Hindlimb muscle (tissue), 1 donor: ENCODE measurements at places on chromosomes 5 and 9.

DNA sequence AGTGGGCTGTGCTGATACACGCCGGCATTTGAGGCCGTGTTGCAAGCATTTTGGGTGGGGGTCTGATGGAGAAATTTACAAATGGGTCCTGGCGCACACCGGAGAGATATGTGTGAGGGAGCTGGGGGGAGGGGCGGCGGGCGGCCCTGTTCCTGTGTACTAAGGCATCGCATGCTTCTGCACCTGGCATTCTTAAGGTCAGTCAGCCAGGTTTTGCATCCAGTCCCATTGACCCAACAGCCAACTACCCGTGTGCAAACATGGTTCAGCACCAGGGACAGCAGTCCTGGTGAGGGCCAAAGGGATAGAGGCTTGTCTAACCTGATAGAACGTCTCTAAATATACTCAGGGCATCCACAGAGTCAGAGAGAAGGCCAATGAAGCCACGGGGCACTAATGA, 839 bp downstream of the GABRG2 start:
- peak; percentile 56 for DNase-seq

- DNase-seq, result no peak
Measured at GRCh38 chr5:131824631-131825030, 27.8 kb upstream of the FNIP1 start.

GRCh38 chr5:148382961-148383360, 797 bp upstream of the FBXO38 start:
- DNase-seq, result peak; percentile 18

GRCh38 chr9:72773570-72773969, 179.3 kb downstream of the ALDH1A1 start:
- no peak for DNase-seq

- DNase-seq, result no peak
Measured at GRCh38 chr5:40134883-40135520, 544.7 kb upstream of the PTGER4 start.

- DNase-seq, result no peak
Measured at GRCh38 chr5:122163121-122164069, 34.0 kb downstream of the ZNF474 start.

GRCh38 chr9:71681708-71682272, 86.5 kb downstream of the CEMIP2 start:
- DNase-seq, result no peak

GRCh38 chr5:158463938-158464337, 605.0 kb upstream of the CLINT1 start:
- DNase-seq, result peak; percentile 40

GRCh38 chr9:132985489-132985888, 7.0 kb downstream of the GFI1B start:
- no peak for DNase-seq

DNA sequence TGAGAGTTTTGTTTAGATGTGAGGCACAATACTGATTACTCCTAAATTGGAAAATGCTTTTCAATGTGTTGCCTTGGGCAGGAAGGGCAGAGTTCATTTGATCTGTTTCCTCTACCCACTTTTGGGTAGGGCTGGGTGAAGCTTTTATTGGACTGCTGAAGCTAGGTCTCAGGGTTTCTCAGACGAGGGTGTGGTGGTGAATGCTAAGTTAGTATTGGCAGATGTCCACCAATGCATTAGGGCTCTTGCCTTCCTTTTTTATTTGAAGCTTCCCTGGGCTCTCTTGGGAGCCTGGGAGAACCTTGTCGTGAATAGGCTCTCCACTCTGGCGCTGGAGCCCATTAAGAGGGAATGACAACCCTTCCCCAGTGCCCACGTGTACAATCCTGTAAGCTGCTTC, 23.1 kb downstream of the SPTAN1 start:
- no peak for DNase-seq

GRCh38 chr9:86978413-86978812, 31.1 kb upstream of the GAS1 start:
- no peak for DNase-seq

DNA sequence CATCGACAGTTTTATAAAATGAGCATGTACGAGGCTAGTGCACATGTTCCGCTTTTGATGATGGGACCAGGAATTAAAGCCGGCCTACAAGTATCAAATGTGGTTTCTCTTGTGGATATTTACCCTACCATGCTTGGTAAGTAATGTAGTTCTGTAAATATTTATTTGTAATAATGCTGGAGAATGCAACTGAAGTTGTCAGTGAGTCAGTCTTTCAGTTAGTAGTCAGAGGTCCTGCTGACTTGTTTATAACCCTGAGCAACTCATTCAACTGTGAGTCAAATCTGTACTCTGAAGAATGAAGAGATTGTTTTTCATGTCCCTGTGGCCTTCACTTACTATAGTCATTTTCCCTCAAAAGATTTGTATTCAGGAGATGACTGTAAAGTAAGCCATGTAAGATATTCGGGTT, 28.4 kb upstream of the GPR150 start:
- DNase-seq, result no peak

DNA sequence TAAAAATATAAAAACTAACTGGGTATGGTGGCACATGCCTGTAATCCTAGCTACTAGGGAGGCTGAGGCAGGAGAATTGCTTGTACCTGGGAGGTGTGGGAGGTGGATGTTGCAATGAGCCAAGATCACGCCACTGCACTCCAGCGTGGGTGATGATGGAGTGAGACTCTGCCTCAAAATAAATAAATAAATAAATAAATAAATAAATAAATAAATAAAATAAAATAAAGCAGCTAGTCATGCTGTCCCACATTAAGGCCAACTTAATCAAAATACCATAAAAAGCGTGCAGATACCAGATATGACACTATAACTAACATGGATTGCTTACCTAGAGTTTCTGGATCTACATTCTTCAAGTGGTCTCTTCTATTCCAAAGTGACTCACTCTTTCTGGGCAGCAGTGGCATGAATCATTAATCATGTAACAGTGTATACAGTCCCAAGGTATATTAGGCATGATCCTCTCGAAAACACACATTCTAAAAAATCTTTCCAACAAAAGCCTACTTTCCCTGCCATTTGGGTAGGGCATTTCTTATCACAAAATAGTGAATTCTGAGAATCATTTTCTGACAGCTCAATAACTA, 187.1 kb downstream of the ELAVL2 start:
- no peak for DNase-seq

DNA sequence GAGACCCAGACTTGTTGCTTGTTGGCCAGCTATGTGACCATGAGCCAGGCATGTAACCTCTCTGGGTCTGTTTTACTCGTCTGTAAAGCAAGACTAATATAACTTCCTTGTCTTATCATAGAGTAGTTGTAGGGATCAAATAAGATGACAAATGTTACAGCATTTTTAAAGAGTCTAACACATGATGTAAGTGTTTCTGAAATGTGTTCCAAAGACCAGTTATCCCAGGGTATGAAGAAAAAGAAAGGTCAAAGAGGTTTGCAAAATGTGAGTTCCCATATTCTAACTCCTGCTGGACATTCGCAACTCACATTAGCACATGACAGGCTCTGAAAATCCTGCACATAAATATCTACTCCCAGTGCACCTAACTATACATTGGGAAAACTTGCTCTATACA, 28.5 kb upstream of the MATR3 start:
- no peak for DNase-seq

GRCh38 chr9:12544700-12545099, 148.5 kb upstream of the TYRP1 start:
- DNase-seq, result no peak

DNA sequence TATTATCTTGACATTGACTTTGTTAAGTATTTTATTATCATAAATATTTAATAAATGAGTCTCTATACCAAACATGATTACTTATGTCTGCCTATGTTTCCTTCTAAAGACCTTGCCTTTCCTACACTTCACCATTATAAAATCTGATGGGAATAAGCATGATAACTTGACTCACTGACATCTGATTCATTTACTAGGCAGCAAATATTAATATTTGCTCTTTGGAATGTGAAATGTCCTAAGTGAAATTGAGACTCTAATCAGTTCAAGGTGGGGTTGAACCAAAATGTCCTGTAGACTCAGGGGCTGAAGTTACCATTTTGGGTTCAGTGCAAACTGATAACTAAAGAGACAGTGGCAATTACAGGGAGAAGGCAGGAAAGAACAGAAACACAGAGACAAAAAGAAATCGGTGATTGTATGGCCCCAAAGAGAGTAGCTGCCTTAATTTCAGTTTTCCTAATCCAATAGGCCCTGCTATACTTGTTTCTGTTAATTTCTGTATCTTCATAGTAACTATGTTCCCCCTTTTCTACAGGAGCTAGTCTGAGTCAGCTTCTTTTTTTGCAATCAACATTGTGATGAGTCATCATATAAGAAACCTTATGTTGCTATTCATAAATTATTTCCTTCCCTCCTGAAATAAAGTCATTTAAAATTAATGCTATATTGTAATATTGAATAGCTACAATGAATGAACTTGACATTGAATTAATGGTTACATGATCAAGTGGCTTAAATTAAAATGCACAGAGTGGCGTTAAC, 296.8 kb downstream of the PDE4D start:
- no peak for DNase-seq

- no peak for DNase-seq
Measured at GRCh38 chr9:20178679-20179078, 389.8 kb upstream of the SLC24A2 start.

DNA sequence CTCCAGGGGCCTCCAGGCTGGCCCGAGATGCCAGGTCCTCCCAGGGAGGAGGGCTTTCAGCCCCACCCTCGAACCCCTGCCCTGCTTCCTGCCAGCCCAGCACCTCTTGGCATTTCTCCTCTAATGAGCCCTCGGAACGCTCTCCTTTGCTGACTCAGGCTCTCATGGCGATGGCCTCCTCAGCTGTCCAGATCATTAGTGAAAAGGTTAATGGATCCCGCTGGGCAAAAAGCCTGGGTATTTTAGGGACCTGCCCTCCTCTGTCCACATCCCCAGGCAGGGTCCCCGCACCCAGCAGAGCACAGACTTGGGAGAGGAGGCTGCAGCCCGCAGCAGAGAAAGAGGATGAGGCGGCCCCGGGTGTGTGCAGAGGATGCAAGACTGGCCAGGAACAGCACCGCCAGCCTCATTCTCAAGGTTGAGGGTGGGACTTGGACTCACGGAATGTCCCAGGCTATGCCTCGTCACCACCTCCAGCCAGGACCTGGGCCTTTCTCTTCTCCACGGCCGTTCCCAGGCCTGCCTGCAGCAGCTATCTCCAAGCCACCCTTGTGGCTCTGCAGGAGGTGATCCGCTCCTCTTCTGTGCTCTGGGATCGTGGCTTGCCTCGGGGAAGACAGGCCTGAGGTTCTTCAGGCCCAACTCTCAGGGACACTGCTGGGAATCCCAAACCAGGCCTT, 23.0 kb upstream of the ADAMTS2 start:
- no peak for DNase-seq

- DNase-seq, result no peak
Measured at GRCh38 chr9:25212361-25212760, 465.9 kb downstream of the TUSC1 start.

- peak; percentile 52 for DNase-seq
Measured at GRCh38 chr9:84697509-84698114, 28.1 kb downstream of the NTRK2 start.

- no peak for DNase-seq
Measured at GRCh38 chr5:157370967-157371366, 89.0 kb upstream of the NIPAL4 start.
